ENCODE measurements at places on chromosomes 5 and 9.

GRCh38 chr5:106634375-106634774 lies 1036.4 kb downstream of the EFNA5 start:
- no peak for DNase-seq

DNA sequence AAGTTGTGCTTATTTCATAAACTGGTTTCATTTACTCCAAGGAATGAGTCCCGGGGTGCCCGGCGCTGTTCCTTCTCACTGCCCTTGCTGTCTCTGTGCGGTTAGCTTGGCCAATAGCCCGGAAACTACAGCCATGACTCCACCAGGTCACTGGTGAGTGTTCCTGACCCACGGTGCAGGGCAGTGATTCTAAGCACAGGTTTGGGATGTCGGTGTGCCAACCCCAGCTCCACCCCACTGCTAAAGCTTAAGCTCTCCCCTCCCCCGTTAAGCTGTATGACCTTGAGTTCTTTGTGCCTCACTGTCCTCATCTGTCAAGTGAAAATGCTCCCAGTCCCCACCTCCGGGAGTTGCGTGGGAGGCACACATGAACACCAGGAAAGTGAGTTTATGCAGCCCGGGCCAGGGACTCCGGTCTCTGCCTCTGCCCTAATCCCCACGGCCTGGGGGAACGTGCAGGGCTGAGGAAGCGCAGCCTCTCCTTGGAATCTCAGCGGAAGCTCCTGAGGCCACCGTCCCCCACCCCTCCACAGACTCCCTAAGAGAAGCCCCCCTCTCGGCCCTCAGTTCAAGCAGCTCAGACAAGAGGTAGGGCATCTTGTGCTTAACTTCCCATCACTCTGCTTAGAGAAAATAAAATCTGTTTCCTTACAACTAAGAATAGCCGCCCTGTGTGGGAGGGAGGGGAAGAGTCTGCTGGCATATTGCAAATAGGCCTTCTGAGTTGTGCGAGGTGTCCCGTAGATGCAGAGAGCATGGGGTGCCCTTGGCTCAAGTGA lies 92.0 kb upstream of the RAI14 start:
- no peak for DNase-seq

- peak; percentile 99 for DNase-seq
Measured at GRCh38 chr5:134738133-134738962, at the start of gene CAMLG. CAMLG (plus strand) TSS chr5:134738548; CDS start chr5:134738621, 73 bp downstream.

GRCh38 chr5:7897014-7897600 lies 28.2 kb downstream of the MTRR start:
- DNase-seq, result peak; percentile 70

- DNase-seq, result no peak
Measured at GRCh38 chr5:155689406-155689805, 637.6 kb upstream of the SGCD start.

DNA sequence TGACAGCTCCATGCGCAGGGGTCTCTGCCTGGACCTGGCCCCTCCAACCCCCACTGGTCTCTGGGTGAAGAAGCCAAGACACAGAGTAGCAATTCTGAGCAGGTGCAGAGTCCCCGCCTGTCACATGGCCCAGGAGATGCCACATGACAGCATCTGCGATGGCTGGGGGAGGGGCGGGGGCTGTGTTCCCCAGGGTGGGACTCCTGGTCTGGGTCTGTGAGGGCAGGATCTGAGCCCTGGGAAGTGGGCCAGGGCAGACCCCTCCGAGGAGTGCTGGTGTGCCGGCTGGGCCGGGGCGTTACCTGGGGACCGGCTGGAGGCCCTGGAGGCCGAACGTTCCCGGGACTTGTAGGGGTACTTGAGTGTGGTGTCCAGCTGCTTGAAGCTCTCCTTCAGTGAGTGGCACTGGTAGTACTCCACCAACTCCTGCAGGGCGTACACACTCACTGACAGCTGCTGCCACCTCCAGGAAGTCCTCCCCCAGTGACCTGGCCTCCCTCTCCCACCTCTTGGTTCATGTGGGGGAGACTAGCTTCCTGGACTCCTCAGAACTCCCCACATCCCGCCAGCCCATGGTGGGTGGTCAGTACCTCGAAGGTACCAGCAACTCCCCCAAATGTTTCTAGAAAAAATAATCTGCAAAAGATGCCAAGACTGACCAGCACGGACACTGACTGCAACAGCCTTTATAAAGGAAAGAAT lies 32.1 kb upstream of the SARDH start:
- no peak for DNase-seq

Data from mesendoderm (in vitro differentiated cells).